Breast epithelium (tissue), 4 donors: ENCODE measurements at places on chromosomes 12 and 14.

GRCh38 chr14:64722842-64723447, 18.7 kb downstream of the PLEKHG3 start:
- H3K4me3 ChIP-seq, result no peak overlapping the region
- H3K36me3 ChIP-seq, result no peaks in the 10 kb centered on the region
- H3K4me1 ChIP-seq, result no peaks in the 10 kb centered on the region
- DNase-seq, result no peak
- no peaks in the 10 kb centered on the region for H3K27me3 ChIP-seq

DNA sequence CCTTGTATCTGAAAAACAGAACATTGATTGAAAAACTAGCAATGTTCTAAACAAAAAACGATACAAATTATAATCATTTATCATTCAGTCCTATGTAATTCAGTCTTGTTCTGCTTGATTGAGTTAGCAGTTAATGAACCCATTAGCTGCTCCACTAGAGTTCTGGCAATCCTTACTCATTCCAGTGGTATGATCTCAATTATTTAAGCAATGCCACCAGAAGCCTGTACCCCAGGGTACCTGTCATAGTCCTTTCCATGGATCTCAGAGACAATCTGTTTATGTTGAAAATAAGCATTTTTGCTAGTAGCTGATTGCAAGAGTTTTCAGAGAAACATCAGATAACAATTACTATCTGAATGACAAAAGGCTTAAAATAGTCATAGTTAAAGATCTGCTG, 115.9 kb downstream of the UNC79 start:
- no peaks in the 10 kb centered on the region for H3K36me3 ChIP-seq
- H3K27ac ChIP-seq, result no peak overlapping the region
- no peaks in the 10 kb centered on the region for H3K4me1 ChIP-seq
- no peak overlapping the region for H3K4me3 ChIP-seq
- no peak for DNase-seq

DNA sequence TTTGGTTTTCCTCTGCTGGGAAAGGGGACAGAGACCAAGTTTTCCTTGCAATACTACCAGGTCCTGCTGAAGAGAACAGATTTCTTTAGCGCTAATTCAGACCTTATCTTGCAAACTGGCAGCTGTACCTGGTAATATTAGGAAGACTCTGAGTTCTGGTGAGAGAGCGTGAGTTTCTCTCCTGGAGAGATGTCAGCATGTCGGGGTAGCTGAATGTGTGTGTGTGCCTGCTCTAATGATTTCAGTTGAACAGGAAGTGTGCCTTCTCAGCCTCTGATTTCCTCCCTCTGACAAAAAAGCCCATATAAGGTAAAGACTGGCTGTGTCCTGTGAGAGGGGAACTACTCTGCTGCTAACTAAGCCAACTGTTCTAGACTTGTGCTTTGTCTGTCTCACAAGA, 10.3 kb upstream of the ERP27 start:
- H3K27me3 ChIP-seq, result no peaks in the 10 kb centered on the region
- no peak for DNase-seq
- H3K4me3 ChIP-seq, result no peak overlapping the region
- H3K4me1 ChIP-seq, result peaks cover 8% of the 10 kb centered on the region

DNA sequence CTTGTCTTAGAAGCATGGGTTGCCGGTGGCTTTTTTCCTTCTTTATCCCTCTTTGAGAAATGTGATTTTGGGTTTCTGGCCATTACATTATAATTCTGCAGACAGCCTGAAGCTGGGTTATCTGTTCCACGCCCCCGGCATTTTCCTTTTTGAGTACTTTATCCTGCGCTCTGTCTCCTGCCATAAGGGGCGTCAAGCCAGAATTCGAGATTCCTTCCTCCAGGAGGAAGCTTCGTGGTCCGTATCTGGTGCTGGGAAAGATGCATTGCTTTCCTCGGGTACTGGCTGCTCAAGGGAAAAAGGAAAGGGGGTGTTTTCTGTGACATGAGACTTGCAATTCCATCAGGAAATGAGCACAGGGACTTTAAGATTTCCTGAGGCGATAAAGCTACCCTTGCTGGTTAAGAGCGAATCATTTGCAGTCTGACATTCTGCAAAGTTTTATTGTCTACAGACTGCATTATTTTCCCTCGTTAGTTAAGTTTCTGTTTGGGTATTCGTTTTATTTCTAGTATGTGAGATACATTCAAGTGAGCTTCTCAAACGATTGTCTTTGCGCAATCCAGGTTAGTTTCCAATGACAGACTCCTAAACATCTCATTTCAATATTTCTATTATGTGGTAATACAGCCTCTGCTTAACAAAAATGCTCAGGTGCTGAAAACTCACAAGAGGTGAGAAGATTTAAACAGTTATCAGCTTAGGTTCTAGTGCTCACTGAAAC, 694 bp downstream of the AKAP5 start:
- DNase-seq, result no peak
- no peaks in the 10 kb centered on the region for H3K4me1 ChIP-seq
- peak overlapping the region; percentile 61 for H3K27ac ChIP-seq
- H3K27me3 ChIP-seq, result no peaks in the 10 kb centered on the region

GRCh38 chr14:58167057-58167456, 15.0 kb upstream of the ARMH4 start:
- H3K36me3 ChIP-seq, result no peaks in the 10 kb centered on the region
- DNase-seq, result no peak
- H3K27me3 ChIP-seq, result no peaks in the 10 kb centered on the region
- H3K27ac ChIP-seq, result no peak overlapping the region
- H3K4me3 ChIP-seq, result no peak overlapping the region

GRCh38 chr14:103533999-103534575, 5.1 kb downstream of the TRMT61A start:
- no peak overlapping the region for H3K27ac ChIP-seq
- no peak for DNase-seq
- no peaks in the 10 kb centered on the region for H3K27me3 ChIP-seq
- peaks cover 12% of the 10 kb centered on the region for H3K4me1 ChIP-seq

GRCh38 chr12:124356221-124356620, 61.3 kb downstream of the RFLNA start:
- no peaks in the 10 kb centered on the region for H3K36me3 ChIP-seq
- no peak overlapping the region for H3K27ac ChIP-seq
- H3K4me1 ChIP-seq, result peaks cover 15% of the 10 kb centered on the region
- H3K4me3 ChIP-seq, result no peak overlapping the region
- no peaks in the 10 kb centered on the region for H3K27me3 ChIP-seq
- no peak for DNase-seq

DNA sequence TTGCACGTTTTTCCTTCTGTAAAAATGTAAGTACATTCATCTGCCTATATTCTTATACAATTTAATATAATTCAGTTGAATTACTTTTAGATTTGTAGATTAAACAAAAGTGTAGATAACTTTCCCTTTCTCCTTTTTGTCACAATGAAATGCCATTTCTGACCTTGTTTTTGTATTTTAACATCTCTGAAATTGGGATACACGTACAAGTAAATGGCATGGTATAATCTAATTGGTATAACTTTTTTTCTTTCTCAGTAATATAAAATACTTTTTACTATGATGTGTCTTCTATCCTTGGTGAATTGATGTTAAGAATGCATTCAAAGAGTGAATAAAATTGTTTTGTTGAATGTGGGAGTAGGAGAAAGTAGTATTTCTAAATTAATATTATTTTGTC, 210.0 kb downstream of the ERC1 start:
- no peaks in the 10 kb centered on the region for H3K4me1 ChIP-seq
- DNase-seq, result no peak
- no peaks in the 10 kb centered on the region for H3K36me3 ChIP-seq
- H3K4me3 ChIP-seq, result no peak overlapping the region
